Occipital lobe (tissue), 3 donors: ENCODE measurements at places on chromosomes 2 and 18. TPM values are rescaled to one million over a fixed set of nuclear protein-coding genes. Genes with fewer than 3 reads are reported as not detected.

The GLB1L gene
- total RNA-seq, result 2.7 TPM

DNA sequence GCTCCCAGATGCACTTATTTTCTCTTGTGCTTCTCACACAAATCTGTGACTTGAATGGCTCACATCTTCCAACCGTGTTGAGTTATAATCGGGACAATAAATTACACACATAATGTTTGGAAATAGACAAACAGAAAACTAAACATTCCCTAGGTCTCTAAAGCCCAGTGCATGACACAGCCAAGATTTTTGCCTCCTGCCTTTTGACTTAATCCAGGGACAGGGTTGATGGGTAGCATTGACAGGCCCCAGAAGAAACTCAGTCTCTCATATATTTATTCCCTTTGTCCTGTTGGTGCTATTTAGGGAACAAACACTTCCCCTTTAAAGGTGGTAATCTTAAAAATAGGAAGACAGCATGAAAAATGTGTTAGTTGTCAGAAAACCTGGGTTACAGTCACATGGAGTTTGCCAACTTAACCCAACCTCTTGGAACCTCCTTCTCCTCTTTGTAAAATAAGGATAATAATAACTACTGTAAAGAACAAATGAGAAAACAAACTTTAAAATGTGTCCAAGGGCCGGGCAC is 24.0 kb upstream of the ARPC2 start:
- DNase-seq, result no peak

DNA sequence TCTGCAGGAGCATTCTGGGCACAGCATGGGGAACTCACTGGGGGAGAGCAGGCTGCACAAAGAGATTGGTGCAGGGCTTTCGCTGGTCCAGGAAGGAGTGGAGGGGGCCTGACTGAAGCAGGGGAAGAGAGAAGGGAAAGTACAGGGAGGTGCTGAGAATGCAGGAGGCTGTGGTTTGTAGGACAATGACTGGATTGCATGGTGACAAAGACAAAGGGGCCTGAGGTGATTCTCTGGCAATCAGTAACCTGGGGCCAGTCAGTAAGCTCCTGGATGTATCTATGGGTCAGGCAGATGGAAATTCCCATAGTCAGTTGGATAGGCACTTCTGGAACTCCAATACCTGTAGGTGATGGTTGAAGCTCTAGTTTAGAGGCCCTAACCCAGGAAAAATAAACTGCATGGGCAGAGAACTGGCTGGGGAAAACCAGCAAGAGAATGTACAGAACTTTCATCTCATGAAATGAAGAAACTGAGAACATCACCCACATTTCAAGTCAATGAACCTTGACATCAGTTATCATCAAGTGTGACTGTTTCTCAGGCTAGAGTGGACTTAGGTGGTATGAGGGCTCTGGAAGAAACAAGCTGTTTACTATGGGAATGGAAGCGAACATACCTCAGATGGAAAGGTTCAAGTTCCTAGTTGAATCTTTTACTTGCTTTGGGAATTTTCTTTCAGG is 193.2 kb downstream of the TPGS2 start:
- no peak for DNase-seq

DNA sequence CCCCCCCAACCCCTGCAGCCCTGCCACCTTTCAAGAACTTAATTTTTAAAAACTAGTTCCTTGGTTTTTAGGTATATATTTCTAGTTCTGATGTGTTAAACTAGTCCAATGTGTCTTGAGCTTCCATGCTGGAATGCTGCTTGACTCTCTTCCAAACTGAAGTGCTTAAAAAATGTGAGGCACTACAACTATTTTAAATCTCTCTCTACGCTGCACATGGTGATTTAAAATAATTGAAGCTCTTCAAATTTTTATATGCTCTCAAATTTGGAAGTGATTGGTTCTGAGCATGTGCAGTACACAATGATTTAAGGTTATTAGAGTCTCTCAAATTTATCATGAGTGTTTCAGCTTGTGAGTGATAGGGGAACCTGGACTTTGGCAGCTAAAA is 192.6 kb upstream of the ZEB2 start:
- DNase-seq, result no peak

GRCh38 chr2:203685789-203686420 is 20.5 kb upstream of the CD28 start:
- DNase-seq, result no peak

GRCh38 chr2:138564586-138565229 is 63.1 kb downstream of the SPOPL start:
- DNase-seq, result no peak

DNA sequence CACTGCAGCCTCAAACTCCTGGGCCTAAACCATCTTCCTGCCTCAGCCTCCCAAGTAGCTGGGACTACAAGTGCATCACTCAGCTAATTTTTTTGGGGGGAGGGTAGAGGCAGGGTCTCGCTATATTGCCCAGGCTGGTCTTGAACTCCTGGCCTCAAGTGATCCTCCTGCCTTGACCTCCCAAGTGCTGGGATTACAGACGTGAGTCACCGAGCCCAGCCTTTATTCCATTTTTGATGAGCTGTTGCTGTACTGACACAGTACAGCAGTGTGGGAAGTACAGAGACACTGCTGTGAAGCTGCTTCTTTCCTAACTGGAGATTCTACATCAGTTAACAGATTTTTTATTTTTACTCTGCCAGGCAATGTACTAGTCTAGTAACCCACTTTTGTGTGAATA is 18.8 kb downstream of the PTRHD1 start:
- DNase-seq, result no peak

DNA sequence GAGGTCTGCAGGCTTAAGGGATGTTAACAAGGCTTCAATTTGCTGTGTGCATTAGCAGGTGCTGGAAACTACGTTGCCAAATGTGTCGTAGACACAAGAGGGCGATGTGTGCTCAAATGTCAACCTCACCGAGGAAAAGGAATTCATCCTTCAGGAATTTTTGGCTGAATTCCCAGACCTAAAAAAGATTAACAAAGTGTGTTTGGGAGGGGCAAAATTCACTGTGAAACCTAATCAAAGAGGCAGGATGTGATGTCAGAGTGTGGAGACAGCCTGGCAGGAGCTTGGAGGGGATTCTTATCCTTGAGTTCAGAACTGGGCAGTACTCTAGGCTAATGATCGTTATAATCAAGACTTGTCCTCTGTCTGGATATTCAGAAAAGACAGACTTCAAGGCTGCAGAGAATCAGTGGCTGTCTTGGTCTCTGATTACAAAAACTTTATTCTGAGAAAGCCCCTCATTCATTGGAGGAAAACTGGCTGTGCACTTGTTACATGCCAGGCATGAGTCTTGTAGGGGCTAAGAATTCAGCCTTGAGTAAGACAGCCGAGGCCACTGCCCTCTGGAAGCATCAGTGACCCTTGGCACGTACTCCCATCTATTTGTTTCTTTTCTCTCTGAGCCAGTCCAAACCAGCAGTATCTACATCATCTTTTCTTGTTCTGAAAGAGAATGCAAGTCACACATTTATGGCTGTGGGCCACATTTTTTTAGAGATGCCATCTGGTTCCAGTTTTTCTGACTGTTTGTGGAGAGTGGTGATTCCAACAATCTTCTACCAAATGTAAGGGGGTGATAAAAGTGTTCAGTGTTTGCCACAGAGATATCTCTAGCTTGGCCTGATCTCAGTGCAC is 18.7 kb upstream of the SCYGR1 start:
- peak; percentile 56 for DNase-seq
